ENCODE measurements at places on chromosomes 11 and 22.

DNA sequence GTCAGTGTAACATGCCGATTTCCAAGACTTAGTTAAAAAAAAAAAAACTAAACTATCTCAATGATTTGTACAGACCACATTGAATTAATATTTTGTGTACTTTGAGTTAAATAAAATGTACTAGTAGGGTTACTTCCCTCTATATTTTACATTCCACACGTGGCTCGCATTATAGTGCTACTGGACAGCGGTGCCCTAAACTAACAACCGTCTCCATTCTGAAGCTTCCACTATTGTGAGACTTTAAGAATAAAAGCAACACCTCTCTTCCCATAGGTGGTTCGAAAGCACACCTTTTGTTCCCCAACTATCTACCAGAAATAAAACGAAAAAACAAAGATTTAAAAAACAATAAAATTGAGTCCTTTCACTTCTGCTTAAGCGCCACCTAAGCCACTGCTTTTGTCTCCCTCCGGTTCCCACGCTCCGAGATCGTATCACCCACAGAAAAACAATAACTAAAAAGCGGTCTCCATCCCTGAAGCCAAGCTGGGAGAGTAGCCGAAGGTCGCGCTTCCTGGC lies 380 bp upstream of the TTC17 start:
- no peak for DNase-seq

DNA sequence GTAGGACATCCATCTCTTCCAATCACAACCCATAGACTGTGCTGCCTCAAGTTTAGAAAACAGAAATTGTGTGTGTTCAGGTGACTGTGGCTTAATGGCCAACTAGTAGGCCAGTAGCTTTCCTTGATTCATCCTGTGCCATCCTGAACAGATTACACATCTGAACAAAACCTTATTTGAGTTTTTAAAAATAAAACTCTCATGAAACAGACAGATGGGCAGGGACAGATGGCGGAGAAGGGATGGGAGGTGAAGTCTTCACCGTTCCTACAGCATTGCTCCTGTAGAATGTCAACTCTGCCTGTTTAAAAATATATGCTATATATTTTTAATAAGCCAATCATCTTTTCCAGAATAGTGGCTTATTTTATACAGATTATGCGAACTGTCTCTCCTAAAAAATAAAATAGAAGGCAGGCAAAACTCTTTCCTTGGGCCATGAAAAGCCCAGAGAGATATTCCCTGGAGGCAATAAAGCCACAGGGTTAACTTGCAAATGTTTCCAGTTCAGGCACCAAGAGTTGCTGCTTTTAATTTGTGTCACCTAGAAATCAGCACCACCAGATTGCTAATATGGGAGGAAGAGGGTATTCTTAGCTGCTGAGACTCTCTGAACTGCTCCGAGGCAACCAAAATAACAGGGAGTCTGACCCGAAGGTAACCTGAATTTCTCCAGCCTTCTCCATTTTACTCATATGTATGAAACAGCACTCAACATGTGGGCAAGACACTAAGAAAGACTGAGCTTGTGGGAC lies 861.2 kb downstream of the OPCML start:
- no peak for DNase-seq

GRCh38 chr11:73539506-73540084 lies 58.3 kb downstream of the FAM168A start:
- no peak for DNase-seq

DNA sequence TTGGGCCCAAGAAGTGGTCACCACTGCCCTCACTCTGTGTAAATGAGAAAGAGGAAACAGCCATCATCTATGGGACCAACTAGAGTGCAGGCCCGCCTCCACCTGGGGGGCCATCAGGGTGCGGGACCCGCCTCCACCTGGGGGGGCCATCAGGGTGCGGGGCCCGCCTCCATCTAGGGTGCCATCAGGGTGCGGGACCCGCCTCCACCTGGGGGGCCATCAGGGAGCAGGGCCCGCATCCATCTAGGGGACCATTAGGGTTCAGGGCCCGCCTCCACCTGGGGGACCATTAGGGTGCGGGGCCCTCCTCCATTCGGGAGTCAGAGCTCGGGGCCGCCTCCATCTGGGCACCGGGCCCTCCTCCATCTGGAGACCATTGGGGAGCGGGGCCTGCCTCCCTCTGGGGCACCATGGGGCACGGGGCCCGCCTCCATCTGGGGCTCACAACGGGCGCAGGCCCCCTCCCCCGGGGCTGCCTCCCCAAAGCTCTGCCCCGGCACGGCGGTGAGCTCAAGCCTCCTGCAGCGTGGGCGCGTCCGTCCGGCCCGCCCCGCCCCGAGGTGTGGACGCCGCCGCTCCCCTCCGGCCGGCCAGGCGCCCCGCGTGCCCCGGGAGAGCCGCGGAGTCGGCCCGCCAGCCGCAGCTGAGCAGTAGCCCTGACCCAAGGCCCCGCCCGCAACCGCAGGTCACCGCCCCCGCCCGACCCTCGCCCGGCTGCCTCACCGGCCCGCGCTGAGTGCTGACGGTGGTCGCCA lies 512 bp downstream of the TOLLIP start:
- no peak for DNase-seq

DNA sequence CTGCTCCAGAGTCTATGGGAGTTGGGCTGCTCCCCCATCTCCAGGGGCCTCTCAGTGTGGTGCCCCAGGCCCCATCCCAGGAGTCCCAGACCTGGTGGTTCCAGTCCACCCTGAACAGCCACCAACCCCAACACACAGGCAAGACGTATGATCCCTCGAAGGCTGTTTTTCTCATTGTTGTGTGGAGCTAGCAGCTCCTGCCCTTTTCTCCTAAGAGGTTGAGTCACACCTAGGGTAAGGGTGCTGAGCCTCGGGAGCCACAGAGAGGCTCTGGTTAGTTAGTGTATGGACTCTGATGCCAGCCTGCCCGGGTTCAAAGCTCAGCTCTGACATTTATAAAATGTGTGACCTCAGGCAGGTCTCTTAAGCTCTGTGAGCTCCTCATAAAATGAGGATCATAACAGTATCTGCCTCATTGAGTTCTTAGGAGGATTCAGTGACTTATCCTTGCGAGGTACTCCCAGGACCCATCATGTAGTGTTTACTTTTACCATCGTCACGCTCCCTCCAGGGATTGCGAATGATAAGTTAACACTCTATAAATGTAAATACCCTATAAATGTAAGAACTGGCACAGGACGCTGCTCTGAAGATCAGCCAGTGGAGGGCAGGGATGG lies 47.2 kb downstream of the FBLN1 start:
- DNase-seq, result no peak

DNA sequence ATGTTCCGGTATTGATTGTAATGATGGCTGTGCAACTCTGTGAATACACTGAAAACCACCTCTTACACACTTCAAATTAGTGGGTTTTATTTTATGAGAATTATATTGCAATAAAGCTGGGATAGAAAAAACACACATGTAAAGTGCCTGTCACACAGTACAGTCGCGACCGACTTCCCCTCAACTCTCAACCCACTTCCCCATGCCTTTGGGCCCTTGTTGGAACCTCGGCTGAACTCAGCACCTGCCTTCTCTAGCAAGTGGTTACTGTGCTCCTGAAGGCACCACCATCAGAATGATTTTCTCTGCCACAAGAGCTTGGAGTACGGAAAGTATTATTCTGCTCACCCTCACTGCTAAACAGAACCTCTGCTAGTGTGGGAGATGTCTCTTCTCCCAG lies 13.5 kb downstream of the KCNJ1 start:
- no peak for DNase-seq

GRCh38 chr11:82909015-82909640 lies 7.6 kb downstream of the DDIAS start:
- no peak for DNase-seq

- no peak for DNase-seq
Observed at GRCh38 chr11:127496165-127496564, 495.6 kb upstream of the KIRREL3 start.

DNA sequence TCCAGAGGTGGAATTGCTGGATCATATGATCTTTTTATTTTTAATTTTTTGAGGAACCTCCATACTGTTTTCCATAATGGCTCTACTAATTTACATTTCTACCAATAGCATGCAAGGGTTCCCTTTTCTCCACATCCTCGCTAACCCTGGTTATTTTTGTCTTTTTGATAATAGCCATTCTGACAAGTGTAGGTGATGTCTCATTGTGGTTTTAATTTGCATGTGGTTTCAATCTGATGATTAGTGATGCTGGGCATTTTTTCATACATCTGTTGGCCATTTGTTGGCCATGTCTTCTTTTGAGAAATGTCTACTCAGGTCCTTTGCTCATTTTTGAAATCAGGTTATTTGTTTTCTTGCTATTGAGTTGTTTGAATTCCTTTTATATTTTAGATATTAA lies 15.4 kb upstream of the OR4D5 start:
- no peak for DNase-seq

DNA sequence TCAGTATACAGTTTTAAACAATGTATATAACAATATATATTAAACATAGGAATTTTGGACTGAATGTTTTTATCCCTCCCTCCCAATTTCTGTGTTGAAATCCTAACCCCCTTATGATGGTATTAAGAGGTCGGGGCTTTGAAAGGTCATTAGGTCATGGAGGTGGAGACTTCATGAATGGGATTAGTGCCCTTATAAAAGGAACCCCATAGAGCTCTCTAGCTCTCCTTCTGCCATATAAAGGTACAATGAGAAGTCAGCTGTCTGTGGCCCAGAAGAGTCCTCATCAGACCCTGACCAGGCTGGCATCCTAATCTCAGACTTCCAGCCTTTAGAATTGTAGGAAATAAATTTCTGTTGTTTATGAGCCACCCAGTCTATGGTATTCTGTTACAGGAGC lies 6.5 kb downstream of the NNMT start:
- DNase-seq, result no peak

Measured in activated CD4-positive, alpha-beta T cell treated with anti-CD3 and anti-CD28 coated beads, Interleukin-2, amount 50 U/mL, for 1 hour (primary cell).